CD4-positive, alpha-beta T cell treated with Interleukin-10 for 1 hour (primary cell): ENCODE measurements at places on chromosomes 1 and 21.

GRCh38 chr1:25088180-25088701, 144.1 kb downstream of the SYF2 start:
- DNase-seq, result no peak

DNA sequence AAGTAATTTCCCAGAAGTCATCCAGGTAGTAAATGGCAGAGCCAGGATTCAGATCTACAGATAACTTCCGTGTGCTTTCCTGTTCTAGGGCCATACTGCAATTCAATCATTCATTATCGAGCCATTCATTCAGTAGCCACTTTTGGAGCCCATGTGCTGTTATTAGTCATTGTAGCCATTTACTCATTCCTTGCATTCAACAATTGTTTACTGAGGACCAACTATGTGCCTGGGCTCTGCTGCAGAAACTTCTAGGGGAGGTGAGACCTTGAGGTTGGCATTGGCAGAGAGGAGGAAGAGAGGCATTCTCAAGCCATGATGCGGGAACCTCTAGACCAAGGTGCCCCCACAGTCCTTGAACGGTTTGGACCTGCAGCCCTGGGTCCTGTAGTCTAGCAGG, 27.9 kb downstream of the EPHB2 start:
- no peak for DNase-seq

DNA sequence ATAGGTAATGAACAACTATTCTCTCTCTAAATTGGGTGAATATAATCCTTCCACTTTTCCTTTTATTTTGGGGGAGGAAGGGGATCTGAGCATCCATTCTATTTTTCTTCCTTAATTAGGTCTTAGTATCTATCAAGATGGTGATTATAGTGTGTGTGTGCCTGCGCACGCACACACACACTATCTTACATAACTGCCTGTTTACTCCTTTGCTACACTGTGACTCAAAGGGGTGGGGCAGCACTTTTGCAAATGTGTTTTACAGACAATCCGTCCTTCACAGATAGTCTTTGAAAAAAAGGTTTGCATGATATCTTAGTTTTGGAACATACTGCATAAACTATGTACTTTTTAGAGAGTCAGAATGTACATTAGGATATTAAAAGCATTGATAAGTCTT, 191.5 kb downstream of the SDCCAG8 start:
- DNase-seq, result no peak

DNA sequence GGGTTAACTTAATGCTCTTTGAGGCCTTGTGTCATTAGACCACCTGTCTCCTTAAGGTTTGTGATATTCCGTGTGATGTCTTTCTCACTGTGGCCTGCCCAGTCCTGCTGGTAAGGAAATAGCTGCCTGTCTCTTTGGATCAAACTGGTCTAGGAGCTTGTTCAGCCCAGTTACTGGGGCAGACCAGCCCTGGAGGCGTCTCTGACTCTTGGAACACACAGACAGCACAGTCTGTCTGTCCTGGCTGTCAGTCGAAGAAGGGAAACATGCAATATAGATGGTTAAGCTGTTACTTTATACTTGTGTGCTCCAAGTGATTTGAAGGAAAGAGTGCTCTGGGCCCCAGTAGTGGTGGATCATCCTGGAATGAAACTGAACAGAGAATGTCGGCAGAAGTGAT, 20.4 kb downstream of the PBX1 start:
- DNase-seq, result no peak

DNA sequence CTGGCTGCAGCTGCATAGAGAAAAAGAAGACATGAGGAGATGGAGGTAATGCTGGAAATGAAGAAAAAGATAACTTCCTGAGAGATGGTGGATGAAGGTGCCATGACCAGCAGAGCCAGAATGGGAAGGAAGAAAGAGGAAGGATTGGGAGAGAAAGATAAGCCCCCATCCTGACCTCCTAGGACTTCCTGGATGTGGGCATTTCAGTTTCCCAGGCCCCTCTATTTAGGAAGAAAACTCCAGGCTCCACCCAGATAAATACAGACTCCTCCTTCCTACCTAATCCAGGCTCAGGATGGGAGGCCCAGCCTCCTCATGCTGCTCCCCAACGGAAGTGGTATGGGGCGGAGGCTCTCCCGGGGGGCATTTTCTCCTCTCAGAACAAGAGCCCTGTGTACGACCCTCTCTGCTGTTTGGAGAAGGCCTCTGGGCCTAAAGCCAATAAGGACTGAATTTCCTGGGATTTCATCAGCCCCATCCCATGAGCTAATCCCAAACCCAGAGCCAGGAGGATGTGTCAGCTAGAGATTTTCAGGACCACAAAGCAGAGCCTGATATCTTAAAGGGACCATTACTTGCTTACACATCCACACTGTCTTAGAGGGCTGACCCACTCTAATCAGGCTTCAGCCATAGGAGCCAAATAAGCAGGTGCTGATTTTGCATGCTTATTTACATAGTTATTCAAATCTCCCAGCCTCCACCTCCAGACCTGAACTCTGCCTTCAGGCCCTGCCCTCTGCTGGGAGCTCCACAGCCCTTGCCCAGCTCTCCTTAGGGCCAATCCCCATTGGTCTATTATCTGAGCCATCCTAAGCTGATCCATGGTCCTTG, 5.1 kb upstream of the ARHGEF2 start:
- no peak for DNase-seq

GRCh38 chr1:2229037-2229864, 1.1 kb downstream of the SKI start:
- DNase-seq, result peak; percentile 58

- no peak for DNase-seq
These were observed 341.9 kb downstream of the PTBP2 start for GRCh38 chr1:97063532-97063931.

DNA sequence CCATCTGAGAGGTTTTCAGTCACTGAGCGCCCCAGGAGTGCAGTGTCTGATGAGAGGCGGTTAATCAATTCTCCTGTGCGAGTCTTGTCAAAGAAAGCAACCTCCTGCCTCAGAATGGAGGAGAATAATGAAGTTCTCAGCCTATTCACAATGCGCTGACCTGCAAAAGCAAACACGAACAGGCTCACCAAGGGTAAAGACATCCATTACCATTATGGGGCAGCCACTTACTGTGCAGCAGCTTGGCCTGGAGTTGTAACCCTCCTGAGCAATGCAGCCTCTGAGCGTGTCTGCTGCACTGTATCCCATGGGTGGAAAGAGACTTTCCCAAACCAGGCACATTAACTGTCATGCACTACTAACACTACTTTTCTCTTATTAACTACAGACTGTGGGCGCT, 11.0 kb downstream of the ABCB10 start:
- DNase-seq, result no peak

DNA sequence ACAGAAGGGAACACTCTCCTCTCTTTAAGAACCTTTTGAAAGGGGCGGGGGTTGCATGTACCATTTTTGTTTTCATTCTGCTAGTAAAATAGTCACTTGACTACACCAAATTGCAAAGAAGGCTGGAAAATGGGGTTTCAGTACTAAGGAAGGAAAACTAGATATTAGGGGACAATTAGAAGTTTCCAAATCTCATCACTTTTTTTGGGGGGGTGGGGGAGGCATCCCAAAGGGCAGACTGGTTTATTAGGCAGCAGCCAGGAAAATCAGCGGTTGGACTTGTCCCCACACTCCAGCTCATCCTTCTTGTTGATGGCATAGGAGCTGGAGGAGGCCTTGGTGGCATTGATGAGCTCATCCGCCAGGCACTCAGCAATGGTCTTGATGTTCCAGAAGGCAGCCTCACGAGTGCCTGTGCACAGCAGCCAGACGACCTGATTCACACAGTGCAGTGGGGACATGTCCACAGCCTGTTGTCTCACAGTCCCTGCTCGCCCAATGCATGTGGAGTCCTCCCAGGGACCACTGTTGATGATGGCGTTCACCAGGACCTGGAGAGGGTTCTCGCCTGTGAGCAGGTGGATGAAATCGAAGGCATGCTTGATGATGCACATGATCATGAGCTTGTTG, 1.7 kb upstream of the TMEM50B start:
- no peak for DNase-seq

DNA sequence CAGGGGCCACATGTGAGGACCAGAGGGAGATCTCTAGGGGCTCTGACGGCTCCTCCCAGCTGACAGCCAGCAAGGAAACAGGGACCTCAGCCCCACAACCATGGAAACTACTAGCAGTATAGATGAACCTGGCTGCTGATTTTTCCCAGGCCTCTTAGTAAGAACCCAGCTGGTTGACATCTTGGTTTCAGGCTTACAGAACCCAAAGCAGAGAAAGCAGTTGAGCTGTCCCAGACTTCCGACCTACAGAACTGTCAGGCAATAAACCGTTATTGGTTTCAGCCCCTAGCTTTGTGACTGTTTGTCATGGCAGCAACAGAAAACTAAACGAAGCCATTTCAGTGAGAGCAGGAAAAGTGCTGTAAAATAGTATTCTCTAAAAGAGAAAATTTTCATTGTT, 36.4 kb downstream of the ETS2 start:
- DNase-seq, result no peak

GRCh38 chr1:11985851-11986250, 5.6 kb downstream of the MFN2 start:
- DNase-seq, result no peak

GRCh38 chr1:174916846-174917245, 82.9 kb upstream of the CACYBP start:
- no peak for DNase-seq

- DNase-seq, result no peak
These were observed 28.7 kb upstream of the ARTN start for GRCh38 chr1:43904660-43905551.

DNA sequence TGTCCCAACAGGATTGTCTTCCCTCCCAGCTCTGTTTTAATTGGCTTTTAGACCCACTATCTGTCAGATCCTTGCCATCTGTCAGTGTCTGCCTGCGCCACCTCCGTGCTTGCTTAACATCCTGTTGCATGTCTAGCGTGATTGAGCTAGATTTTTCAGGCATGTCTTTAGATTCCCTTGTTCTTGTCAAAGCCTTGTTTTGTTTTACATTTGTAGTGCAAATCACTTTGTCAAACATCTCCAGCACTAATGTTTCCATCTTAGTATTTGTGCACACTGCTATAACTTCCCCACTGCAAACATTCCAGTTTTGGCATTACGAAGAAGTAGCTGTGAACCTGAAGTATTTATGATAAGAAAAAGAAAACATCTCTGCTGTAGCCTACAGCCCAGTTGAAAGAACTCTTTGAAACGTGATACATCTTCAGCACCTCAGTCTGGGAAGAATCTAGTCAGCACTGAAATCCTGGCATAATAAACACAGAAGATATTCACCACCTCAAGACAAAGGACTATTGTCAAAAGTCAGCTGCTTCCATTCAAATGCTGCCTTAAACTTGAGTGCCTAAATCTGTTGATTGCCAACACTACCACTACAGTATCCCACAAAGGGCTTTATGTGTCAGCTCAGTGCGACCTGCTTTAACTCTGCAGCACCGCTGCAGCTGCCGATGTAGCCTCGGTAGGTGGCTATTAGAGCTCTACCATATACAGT, 105.0 kb downstream of the FNBP1L start:
- DNase-seq, result no peak

DNA sequence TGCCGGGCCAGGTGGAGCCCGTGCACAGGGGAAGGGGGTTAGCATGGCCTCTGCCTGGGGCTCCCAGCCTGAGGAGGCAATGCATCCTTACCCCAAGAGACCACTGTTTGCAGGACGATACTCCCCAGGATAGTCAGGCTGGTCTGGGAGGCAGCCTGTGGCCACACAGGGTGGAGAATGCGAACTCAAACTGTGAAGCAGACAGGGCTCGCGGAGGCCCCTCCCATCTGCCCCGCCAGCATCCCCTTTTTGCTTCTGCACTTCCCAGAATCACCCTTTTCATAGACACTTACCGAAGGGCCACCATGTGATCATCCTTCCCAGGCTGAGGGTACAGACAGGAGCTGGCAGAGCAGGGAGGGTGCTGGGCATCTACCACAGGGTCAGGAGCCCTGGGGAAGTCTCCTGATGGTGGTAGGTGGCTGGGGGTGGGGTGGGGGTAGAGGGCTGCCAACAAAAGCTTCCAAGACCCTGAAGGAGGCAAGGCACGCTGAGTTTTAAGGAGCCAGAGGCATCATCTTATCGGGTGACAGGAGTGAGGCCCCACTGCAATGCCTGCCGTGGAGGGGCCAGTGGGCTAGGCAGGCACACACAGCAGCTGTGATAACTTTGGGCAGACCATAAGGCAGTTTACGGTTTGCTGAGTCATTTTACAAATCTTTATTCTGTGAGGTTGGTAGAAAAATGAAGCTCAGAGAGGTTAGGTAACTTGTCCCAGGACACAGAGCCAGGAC, 31.3 kb upstream of the BTG2 start:
- peak; percentile 34 for DNase-seq

GRCh38 chr1:234094172-234094571, 189.7 kb downstream of the SLC35F3 start:
- no peak for DNase-seq

DNA sequence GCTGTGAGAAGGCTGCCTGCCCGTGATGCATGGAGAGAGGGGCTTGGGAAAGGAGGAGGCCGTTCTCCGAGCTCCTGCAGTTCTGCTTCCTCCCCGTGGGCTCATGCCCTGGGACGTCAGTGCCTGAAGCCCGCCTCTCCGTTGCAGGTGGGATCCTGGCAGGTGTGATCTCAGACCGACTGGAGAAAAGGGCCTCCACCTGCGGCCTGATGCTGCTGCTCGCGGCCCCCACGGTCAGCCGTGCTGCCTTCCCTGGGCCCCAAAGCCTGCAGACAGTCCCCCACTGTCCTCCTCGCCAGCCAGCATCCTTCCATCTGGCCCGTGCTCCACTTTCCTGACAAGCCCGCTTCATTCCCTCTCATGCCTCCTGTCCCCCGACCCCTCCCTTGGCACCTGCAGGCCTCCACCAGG, 50.9 kb downstream of the SLC37A1 start:
- DNase-seq, result no peak

GRCh38 chr1:229271448-229272159, 693 bp downstream of the RAB4A start:
- peak; percentile 43 for DNase-seq

GRCh38 chr1:177585302-177586220, 384.3 kb downstream of the SEC16B start:
- DNase-seq, result no peak

- DNase-seq, result peak; percentile 87
These were observed 16.5 kb upstream of the ATP6V1G3 start for GRCh38 chr1:198556971-198557370.

- no peak for DNase-seq
These were observed 6.8 kb downstream of the C1orf198 start for GRCh38 chr1:230861489-230861888.

DNA sequence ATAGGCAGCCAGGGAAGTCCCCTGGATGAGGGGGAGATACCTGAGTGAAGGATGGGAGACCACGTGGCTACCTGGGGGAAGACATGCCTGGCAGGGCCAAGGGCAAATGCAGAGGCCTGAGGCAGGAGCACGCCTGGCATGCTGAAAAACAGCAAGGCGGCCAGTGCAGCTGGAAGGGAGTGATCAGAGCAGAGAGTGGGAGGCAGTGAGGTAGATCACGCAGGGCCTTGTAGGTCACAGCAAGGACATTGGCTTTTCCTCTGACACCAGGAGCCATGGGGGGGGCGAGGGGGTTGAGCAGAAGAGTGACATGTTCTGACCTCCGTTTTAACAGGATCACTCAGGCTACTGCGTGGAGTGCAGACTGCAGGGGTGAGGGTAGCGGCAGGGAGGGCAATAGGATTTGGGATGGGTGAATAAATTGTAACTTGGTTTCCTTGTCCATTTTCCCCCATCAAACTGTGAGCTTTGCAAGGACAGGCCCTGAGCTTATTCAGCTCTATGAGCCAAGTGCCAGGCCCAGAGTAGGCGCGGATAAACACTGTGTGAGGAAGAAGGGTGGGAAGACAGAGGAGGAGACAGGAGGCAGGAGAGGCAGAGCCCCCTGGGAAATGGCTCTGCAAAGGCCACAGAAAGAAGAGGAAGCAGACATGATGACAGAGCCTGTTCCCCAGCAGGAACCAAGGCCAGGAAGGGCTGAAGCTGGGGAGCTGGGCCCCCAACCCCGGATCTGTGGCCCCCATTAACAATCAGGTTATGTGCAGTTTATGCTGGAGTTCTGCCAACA, 16.6 kb downstream of the IFI6 start:
- DNase-seq, result no peak
